ENCODE measurements at places on chromosomes 7 and 10.

- DNase-seq = no peak
These were observed 20.7 kb upstream of the SPOCK2 start for GRCh38 chr10:72108830-72109635.

DNA sequence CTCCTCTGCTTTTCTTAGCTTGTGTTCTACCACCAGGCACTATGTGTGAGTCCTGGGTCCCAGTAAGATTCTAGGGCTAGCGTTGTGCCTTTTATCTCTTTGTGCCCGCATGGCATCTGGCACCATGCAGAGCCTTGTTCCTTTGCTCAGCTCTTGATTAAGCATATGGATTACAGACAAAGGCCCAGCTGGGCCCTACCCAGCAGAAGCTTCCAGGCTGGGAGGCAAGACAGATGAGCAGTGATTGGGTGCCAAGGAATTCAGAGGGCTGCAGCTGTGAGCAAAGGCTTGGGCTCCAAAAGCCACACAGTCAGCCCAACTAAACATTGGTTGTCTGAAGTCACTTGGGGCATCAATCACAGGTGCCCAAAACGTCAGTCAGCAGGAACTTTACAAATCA, 2.0 kb downstream of the ACSM6 start:
- DNase-seq = no peak

GRCh38 chr10:61271127-61271780, 181.9 kb downstream of the TMEM26 start:
- no peak for DNase-seq

DNA sequence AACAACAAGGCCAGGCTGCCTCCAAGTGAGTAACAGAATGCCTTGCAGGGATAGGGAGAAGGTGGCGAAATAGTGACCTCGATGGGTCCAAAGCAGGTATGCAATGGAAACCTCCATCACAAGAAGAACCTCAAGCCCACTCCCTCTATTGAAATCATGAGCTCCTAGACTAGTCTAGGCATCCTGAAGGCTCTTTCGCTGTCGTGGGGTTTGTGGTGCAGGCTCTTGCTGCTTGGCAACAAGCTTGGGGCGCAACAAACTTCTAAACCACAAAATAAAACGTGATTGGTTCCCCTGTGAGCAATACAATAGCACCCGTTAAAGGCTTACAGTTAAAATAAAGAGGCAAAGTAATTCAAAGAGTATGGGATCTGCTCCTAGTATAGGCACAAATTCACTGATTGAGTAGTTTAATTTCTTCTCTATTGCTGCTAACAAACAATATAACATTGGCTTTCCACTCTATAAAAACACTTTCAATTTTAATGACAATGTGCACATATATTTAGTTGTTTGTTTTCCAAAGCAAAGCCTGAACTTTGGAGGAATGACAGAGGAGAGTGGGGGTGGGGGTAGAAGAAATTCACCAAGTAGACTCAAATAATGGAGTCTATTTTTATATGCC, 64.1 kb downstream of the C10orf67 start:
- no peak for DNase-seq

DNA sequence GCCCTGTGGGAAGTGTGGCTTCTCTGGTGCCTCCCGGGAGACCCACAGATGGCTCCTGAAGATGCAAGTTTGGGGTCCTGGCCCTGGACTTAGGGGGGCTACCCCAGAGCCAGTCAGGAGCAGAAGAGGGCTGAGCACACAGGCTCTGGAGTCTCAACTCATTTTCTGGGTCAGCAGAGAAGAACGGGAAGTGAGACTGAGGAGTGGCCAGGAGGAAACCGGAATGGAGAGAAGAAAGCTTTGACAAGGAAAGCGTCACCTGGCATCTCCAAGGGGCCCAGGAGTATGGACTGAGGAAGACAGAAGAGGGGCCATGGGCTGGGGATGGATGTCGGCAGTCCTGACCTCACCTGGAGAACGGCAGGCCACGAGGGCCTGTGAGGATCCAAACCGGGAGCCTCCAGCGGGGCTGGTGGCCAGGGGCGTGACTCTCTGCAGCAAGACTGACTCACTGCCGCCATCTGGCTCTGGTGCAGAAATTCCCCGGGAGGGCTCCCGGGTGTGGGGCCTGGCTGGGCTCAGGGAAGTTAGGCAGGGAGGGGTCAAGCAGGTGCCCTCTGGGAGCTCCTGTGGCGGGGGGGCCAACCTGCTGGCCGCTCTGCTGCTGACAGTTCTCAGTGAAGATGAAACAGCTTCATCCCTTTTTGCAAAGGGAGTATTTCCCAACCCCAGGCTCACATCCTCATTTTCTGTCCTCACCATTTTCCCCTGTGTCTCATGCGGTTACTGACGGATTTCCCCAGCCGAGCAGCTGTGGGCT, 23.6 kb downstream of the DAGLB start:
- no peak for DNase-seq

DNA sequence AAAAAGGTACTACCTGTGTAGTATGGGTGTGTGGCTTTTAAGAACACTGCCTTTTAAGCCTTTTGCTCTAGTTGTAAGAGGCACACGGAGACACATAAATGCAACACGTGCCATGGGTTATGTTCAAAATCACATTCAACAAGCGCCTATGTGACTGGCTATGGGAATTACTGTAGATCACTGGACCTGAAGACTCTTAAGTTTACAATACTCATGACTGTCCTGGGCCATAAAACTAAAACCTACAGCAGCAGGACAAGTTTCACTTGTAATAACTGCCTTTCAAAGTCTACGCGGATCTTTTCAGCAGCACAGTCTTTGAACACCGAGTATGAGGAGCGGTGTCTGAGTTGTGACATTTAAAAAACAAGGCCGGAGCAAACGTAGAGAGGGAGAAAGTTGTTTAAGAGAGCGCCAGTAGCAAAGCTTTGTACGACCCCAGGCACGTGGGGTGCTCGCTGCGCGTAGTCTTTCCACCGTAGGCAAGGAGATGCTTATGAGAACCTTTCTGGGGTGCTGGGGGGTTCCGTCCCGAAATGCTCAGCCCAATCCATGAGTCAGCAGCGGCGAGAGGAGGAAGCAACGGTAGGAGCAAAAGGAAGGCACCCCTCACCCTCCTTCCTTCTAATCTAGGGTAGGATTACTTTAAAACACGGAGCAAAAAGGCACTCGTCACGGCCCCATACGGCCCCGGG, 662 bp downstream of the DNAJC2 start:
- no peak for DNase-seq

DNA sequence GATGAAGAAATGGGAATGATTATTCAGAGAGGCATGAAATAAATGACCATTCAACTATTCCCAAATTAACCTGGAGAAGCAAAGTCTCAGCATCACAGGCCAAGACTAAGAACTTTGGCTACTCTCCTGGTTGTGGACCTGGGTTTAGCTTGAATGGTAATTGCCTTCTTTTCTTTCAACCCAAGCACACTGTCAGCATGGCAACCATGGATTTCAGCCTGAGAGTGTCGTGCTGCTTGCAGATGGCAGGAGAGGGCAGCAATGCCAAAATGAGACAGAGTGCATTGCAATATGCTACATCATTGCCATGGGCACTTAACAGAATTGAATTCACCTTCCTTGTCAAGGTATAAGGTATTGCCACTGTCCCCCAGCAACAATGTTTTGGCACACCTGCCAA, 767.2 kb downstream of the REEP3 start:
- DNase-seq = peak; percentile 20

DNA sequence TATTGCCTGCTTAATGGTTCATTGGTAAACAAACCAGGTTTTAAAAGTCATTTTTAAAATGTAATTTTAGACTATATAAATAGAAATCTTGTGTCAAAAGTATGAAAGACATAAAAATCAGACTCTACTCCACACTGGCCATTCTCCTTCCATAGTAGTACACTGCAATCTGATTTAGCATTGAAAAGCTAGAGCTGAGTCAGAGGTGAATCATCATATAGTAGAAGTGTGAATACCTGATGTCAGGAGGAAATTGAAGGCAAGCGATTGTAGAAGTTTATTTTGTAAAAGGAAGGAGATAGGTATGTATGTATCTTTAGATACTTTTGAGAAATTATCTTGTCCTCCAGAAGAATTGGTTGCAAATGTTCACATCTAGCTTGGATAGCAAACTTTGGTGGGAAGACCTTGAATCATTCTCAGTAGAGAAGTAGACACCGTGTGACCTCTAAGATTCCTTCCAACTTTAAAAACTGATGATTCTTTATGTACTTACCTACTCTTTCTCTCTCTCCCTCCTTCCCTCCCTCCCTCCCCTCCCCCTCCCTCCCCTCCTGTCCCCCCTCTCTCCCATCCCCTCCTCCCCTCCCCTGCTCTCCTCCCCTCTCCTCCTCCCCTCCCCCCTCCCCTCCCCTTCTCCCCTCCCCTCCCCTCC, 88.1 kb downstream of the BTAF1 start:
- DNase-seq = no peak

GRCh38 chr10:96910488-96911395, 78.6 kb downstream of the LCOR start:
- no peak for DNase-seq

- DNase-seq = no peak
These were observed 28.8 kb downstream of the DENND10 start for GRCh38 chr10:119132521-119133345.

DNA sequence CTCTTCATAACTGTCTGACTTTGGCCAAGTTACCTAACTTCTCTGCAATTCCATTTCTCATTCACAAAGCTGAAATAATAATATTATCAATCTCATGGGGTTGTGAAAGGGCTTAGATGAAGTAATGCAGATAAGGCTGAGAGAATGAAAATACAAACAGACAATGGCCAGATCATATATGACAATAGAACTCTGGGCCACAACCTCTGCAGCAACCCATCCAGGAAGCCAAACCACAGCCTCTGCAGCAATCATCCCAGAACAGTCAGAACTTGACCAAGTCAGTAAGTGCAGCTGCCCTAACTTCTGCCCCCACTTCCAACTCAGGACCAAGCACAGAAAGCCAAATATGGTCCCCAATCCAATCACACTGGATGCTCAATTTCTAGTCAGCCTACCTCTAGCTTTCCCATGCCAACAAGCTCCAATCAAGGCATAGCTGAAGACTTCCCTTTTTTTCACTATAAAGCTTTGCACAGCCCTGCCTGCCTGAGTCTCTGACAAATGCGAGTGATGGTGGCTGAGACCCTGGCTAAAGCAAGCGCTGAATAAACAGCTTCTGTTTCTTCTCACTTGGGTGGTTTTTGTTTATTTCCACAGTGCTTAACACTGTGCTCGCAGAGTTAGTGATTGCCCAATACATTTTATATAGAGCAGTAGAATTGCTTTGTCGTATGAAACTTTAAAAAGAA, 34.8 kb upstream of the TNPO3 start:
- DNase-seq = no peak

GRCh38 chr10:120508393-120508792, 51.4 kb downstream of the PLPP4 start:
- DNase-seq = no peak

DNA sequence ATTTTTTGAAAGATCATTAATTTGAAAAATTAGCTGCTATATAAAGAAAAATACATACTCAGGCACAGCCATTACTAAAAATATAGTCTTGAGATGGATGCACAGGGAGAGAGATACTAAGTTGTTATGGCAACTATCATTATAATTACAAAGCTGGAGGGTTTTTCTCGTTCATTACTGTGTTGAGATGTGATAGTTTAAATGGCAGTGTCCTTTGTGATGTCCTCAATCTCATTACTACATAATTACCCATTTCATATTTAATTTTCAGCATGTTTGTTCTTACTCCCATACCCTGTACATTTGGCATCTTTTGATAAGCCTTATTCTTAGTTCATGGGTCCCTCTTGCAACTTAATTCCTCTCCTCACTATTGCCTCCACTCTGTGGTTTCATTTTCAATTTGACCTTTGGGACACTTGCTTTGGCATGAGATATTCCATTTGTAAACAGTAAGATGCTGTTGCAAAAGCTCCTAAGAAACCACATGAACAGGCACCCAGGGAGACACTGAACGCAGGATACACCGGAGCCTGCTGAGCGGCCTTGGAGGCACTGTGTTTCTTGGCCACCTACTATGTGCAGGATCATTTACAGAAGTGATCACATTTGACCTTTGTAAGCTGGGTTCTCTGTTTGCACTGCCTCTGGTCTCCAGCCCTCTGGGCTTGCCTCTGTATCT, 4.8 kb upstream of the CPXM2 start:
- no peak for DNase-seq

GRCh38 chr7:37109016-37109683, 339.5 kb downstream of the ELMO1 start:
- no peak for DNase-seq

DNA sequence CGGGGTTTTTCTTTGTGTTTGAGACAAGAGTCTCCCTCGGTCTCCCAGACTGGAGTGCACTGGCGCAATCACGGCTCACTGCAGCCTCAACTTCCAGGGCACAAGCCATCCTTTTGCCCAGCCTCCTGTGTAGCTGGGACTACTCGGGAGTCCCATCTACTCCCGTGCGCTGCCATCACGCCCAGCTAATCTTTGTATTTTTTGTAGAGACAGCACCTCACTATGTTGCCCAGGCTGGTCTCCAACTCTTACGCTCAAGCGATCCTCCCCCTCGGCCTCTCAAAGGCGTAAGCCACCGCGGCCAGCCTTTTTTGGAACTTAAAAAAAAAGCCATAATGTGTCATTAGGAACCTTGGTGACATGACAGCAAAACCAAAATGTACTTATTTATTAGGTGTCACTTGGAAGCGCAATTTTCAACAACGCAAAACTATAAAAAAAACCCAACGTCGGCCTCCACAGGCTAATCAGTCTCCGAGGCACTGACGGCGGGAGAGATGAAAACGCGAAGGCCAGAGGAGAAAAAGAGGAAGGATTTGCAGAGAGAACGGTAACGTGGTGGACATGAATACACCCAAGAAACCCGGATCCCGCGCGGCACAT, 911 bp upstream of the HNRNPH3 start:
- DNase-seq = no peak

- DNase-seq = no peak
These were observed 110.3 kb downstream of the TRRAP start for GRCh38 chr7:98988641-98989040.

DNA sequence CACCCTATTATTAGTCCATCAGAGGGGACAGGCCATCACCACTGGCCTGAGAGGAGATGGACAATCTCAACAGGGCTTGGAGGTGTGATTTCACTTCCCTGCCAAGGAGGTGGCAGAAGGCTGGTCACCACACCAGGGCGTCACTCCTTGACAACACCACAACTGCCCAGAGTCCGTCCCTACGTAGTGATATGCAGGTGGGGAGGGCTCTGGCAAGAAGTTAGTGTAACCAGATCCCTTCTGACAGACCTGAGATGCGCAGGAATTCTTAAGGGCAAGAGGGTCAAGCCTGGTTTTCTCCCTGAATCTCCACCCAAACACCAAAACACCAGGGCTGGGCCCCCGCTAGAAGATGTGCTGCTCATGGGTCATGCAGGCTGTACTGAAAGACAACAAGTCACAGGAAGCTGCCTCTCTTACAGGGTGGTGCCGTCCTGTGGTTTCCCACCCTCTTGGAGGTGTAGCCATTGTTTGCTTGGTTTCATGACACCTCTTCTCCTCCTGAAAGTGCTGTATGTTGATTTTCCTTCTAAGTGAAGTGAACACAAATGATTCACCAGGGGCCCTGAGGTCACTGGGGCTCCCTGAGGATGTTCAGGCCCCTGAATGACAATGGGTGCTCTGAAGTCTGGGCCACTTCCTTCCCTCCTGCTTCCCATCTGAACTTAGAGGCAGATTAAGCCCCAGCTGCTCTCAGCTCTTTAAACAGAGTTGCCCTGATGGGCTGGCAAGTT, 27.1 kb downstream of the ATXN7L1 start:
- DNase-seq = no peak

Measured in caudate nucleus (tissue), 63 donors.